Suprapubic skin (tissue), 4 donors: ENCODE measurements at places on chromosomes 3 and 15.

DNA sequence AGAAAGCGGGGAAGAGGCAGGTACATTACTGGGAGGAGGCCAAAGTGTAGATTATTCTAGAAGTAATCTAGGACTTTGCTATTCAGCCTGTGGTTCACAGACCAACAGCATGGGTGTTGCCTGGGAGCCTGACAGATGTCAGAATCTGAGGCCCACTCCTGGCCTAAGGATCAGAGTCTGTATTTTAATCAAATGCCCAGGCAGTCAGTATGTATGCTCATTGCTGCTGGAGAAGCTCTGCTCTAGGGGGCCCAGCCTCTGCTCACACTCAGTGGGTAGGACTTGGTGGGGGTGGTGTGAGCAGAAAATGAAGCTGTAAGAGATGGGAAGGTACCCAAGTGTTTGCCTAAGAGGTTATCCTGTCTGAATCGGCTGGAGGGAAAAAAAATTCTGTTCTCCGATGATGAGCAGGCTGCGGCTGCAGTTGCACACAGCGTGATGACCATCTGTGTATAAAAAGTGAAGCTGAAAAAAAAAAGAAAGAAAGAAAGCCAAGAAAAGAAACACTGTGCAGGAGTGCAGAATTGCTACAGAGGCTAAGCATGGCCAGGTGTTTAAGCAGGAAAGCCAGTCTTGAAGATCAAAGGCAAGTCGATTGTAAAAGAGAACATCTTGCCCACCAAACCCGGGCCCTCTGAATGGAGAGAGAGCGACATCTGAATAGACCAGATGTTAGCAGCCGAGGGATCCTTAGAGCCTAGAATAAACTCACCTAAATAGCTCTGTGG is 65.2 kb downstream of the EIF4E3 start:
- no peak overlapping the region for H3K4me3 ChIP-seq
- H3K27me3 ChIP-seq = no peaks in the 10 kb centered on the region
- H3K4me1 ChIP-seq = peaks cover 12% of the 10 kb centered on the region
- no peak for DNase-seq

DNA sequence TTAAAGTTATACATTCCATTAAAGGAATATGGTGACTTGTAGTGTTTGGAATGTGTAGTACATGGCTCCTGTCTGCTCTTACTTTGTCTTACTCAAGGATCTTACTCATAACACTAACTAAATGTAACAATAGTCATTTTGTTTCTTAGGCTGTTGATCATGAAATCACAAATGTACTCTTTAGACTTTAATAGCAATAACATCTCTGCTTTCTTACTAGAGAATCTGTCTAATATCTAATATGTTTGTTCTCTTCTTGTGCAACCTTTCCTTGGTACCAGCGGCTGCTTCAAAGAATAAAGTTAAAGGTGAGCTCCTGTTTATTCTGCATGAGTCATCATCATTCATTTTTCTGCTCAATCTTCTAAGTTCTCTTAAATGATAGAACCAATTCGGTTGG is 767.5 kb downstream of the CADM2 start:
- H3K27ac ChIP-seq = no peak overlapping the region
- H3K4me3 ChIP-seq = no peak overlapping the region
- no peaks in the 10 kb centered on the region for H3K36me3 ChIP-seq
- DNase-seq = no peak

DNA sequence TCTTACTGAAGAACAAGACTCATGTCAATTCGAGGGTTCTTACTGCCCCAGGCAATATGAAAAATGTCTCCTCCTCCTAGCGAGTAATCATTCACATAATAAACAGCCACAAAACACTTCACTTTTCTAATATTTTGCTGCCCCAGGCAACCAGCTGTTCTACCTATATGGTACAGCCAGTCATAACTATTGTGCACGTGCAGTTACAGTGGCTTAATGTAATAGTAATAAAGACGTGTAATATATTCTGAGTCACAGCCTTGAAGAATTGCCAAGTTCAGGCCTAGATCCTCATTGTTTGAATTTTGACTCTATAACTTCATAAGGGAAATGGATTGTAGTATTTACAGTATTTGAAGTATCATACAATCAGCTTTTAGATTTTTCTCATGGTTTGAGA is 1250.0 kb upstream of the GBE1 start:
- no peaks in the 10 kb centered on the region for H3K4me1 ChIP-seq
- no peaks in the 10 kb centered on the region for H3K36me3 ChIP-seq
- no peak overlapping the region for H3K4me3 ChIP-seq
- no peak overlapping the region for H3K27ac ChIP-seq
- DNase-seq = no peak

DNA sequence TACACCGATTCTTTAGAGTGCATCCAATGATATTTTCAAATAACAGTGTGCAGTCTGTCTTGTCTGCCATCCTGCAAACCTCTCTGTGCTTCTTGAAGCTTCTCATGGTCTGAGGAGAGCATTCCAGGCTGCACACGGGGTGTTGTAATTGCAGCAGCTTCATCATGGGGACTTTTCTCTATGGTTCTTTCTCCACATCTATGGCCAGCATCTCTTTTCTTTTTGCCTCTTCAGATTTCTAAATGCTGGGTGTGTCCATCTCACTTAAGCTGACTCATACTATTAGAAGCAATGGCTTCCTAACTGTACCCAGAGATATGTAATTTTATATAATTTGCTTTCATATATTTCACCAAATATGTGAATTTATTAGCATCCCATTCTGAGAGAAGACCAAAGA is 63.8 kb upstream of the EPHB3 start:
- peaks cover 33% of the 10 kb centered on the region for H3K4me1 ChIP-seq
- no peaks in the 10 kb centered on the region for H3K36me3 ChIP-seq
- H3K4me3 ChIP-seq = no peak overlapping the region
